Left lung (tissue), 14 donors: ENCODE measurements at places on chromosomes 7 and 10. TPM values are rescaled to one million over a fixed set of nuclear protein-coding genes. Genes with fewer than 3 reads are reported as not detected.

The GDF2 gene
- total RNA-seq, result not detected

DNA sequence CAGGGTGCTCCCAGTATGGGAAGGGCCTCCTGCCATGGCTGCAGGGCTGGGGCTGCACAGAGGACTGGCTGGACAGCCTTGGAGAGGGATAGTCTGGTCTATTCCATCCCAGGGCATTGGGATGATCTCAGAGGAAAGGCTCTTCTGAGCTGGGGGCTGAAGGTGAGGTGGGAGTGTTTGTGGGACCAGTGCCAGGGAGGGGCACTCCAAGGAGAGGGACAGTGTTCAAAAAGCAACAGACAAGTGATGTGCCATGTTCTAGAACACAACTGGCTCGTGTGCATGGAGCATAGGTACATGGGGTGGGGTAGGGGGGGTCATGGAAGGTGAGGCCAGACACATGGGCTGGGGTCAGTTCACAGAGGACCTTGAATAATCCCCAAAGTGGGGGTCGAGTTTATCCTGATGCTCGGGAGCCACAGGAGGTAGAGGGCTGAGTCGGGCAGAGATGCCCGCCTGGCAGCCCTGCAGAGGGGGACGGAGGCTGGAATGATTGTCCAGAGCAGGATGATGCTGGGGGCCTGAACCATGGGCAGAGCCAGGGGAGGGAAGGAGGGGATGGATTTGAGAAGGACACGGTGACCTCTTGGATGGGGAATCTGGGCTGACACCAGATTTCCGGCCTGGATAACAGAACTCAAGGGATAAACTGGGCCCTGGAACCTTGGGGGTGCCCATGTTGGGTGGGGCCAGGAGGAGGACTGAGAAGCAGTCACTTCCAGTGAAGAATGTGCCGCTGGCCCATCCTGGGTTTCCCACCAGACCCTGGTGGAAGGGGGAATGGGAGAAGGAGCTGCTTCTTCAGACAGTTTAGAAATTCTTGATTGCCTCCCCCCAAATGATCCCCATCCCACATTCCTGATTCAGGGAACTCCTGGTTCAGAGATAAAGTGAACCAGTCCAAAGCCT lies 50.4 kb downstream of the NEURL1 start:
- no peak for DNase-seq
- H3K27me3 ChIP-seq, result no peaks in the 10 kb centered on the region
- no peak overlapping the region for H3K27ac ChIP-seq
- no peak overlapping the region for H3K4me3 ChIP-seq

DNA sequence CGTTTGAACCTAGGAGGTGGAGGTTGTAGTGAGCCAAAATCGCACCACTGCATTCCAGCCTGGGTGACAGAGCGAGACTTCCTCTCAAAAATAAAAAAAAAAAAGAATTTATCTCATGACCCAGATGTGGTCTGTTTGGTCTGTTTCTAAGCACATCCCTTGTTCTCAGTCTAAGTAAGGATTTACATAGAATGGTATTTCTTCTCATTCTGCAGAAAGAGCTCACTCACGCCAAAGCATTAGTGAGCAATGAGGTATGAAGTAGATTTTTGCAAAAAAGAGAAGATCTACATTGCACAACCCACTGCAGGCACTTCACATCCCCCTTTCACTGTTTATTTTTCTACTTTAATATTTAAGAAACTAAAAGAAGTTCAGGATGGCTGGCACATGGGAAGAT lies 76.5 kb upstream of the FGL2 start:
- H3K4me3 ChIP-seq, result no peak overlapping the region
- H3K27me3 ChIP-seq, result no peaks in the 10 kb centered on the region
- peaks cover 6% of the 10 kb centered on the region for H3K4me1 ChIP-seq
- no peaks in the 10 kb centered on the region for H3K36me3 ChIP-seq
- no peak for DNase-seq

DNA sequence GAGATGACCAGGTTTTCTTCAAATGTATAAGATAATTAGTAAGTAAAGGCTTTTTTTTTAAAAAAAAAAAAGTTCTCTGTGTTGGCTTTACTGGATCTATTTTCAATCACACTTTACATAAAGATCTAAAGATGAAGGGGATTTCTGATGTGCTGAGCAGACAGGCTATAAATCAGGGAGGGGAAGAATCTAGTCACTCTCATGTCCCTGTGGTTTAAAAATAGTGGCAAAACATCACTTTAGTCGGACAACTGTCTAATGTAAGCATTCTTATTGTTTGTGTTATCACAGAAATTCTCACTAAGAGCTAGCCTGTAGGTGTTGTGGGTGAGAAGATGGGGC lies 132.7 kb downstream of the ICA1 start:
- no peak overlapping the region for H3K4me3 ChIP-seq
- no peak overlapping the region for H3K27ac ChIP-seq
- DNase-seq, result no peak
- H3K36me3 ChIP-seq, result no peaks in the 10 kb centered on the region

- no peak for DNase-seq
- H3K4me1 ChIP-seq, result peaks cover 32% of the 10 kb centered on the region
- H3K27ac ChIP-seq, result no peak overlapping the region
- no peaks in the 10 kb centered on the region for H3K36me3 ChIP-seq
- no peak overlapping the region for H3K4me3 ChIP-seq
Observed at GRCh38 chr7:28988810-28989209, 30.7 kb upstream of the TRIL start.
